ENCODE measurements at places on chromosomes 2 and 18.

- DNase-seq, result no peak
These were observed 78.5 kb downstream of the SESTD1 start for GRCh38 chr2:179186126-179186525.

- no peak for DNase-seq
These were observed 57.9 kb downstream of the COL4A3 start for GRCh38 chr2:227222292-227222691.

GRCh38 chr2:26942543-26943295 lies 27.7 kb upstream of the MAPRE3 start:
- peak; percentile 74 for DNase-seq

DNA sequence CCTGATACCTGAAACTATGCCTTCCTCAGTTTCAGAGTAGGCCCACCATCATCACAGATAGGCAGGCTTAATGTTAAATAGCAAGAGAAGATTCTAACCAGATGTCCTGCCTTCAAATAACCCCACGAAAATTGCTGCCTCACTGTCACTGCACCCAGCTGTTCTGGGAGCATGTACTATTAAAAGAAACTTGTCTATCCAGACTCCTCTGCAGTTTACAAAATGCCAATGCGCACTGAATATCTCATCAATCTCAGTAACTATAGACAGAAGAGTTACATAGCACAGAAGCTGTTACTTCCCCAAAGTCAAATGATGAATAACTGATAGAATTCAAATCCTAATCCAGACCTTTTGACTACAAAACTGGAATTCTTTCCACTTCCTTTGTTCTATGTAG lies 43.9 kb downstream of the WDR75 start:
- no peak for DNase-seq

- no peak for DNase-seq
These were observed 854 bp upstream of the MYO1B start for GRCh38 chr2:191244350-191244749.
